Ureter (tissue), 1 donor: ENCODE measurements at places on chromosomes 16 and 17. TPM values are rescaled to one million over a fixed set of nuclear protein-coding genes. Genes with fewer than 3 reads are reported as not detected.

- DNase-seq, result no peak
These were observed 80.0 kb downstream of the IRX5 start for GRCh38 chr16:55010492-55011160.

CMTM1 gene
- total RNA-seq, result 4.3 TPM

GRCh38 chr16:85930301-85930700, 31.3 kb downstream of the IRF8 start:
- no peak for DNase-seq

GRCh38 chr16:49811644-49812334, 44.1 kb downstream of the ZNF423 start:
- DNase-seq, result no peak

DNA sequence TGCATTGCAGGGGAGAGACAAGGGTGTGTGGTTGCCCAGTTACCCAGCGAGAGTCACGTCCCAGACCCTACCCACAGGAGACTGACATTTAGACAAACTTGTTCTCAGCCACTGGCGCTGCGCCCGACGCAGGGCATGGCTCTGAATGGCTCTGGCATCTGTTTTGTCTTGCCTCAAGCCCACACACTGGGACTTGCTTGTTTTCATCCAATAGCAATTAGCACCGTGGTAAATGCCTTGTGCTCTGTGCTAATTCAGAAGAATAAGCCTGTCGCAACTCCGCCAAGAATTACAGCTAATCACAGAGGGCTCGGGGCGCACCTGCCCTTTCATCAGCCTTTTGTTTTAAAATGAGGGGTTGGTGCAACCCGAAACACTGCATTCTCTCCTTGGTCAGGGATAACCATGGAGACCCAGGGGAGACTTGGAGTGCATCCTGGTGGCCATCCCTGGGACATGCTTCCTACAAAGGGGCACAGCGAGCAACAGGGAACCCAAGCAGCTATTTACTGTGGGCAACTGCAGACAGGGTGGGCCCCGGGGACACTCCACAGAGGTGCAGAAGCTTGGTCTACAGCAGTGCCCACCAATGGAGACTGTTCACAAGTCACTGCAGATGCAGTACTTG, 220.6 kb upstream of the ZFHX3 start:
- no peak for DNase-seq

- DNase-seq, result no peak
These were observed 223.1 kb downstream of the ZNF423 start for GRCh38 chr16:49632795-49633184.

- no peak for DNase-seq
These were observed 33.1 kb downstream of the ARL4D start for GRCh38 chr17:43431714-43432523.

DNA sequence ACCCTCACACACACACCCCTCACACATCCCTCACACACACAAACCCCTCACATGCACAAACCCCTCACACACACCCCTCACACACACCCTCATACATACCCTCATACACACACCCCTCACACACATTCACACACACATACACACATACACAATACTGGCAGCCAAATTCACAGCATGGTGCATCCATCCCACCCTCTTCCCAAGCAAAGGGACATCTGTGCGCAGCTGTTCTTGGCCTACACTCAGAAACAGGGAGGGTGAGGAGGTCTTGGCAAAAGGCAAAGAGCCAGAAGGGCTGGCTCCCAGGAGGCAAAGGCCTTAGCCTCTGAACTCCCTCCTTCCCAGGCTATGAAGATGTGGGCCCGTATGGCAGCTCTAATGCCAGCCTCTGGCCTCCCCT, 23.4 kb downstream of the C17orf67 start:
- DNase-seq, result no peak

ODF4 gene
- not detected for total RNA-seq

SECTM1 gene
- 12.6 TPM for total RNA-seq

SLC5A2 gene
- not detected for total RNA-seq

DNA sequence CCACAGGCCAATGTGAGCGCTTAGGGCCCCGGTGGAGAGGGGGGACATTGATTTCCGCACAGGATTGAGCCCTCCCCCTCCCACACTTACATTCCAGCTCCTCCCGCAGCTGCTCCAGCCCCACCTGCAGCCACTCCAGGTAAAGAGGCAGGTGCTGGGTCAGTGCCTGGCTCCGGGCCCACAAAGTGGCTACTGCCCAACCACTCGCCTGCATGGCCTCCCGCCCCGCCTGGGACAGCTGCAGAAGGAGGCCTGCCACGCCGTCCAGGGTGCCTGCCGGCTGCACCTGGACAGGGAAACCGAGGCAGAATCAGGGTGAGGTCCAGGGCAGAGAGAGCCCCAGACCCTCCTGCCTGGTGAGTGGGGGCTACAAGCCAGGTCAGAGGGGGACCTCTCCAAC, 46.3 kb downstream of the RMI2 start:
- DNase-seq, result no peak

TERB1 gene
- 1.0 TPM for total RNA-seq

GRCh38 chr17:61398721-61399130, 917 bp upstream of the TBX2 start:
- no peak for DNase-seq

DNA sequence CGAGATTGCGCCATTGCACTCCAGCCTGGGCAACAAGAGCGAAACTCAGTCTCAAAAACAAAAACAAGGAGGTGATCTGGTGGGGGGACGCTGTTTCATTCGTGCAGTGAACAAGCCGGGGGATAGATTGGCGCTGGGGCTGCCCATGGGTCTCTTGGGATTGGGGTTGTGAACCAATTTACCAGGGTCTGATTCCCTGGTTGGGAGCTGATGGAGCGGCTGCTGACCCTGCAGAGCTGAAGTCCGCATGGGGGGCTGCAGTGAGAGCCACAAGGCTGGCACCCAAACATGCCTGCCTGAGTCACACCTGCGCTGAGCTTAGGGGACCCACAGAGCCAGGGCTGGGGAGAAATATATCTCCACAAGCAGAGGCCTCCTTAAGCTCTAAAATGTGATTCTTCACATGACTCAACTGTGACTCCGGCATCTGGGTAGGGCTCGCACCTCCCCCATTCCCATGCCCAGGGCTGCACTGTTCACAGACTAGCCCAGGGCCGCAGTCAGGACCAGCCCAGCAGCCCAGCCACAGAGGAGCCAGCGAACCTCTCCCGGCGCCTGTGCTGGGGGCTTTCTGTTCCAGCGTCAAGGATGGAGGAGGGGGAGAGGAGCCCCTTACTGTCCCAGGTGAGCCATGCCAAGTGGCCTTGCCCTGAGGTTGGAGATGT, 5.0 kb downstream of the TSPAN10 start:
- DNase-seq, result no peak

YPEL3 gene
- total RNA-seq, result 31.0 TPM

DNA sequence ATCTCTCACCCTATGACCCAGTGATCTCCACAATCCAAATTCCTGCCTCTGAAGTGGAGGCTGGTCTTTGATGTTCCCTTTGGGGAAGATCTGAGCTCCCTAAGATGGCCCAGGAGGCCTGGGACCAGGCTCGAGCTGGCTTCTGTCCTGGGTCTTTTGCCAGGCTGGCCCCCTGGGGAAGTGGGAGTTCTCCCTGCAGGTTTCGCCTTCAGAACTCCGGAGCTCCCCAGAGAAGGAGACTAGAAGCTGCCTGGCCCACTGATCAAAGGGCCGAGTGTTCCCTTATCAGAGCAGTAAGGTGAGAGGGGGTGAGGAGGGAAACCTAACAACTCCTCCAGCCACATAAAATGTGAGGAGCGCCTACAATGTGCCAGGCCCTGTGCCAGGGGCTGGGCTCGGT, 147.1 kb downstream of the IRF8 start:
- DNase-seq, result no peak

- no peak for DNase-seq
These were observed 22.4 kb upstream of the SEC14L1 start for GRCh38 chr17:77118251-77118928.

NF1 gene
- 112 TPM for total RNA-seq

SLC52A1 gene
- total RNA-seq, result 2.5 TPM

DNA sequence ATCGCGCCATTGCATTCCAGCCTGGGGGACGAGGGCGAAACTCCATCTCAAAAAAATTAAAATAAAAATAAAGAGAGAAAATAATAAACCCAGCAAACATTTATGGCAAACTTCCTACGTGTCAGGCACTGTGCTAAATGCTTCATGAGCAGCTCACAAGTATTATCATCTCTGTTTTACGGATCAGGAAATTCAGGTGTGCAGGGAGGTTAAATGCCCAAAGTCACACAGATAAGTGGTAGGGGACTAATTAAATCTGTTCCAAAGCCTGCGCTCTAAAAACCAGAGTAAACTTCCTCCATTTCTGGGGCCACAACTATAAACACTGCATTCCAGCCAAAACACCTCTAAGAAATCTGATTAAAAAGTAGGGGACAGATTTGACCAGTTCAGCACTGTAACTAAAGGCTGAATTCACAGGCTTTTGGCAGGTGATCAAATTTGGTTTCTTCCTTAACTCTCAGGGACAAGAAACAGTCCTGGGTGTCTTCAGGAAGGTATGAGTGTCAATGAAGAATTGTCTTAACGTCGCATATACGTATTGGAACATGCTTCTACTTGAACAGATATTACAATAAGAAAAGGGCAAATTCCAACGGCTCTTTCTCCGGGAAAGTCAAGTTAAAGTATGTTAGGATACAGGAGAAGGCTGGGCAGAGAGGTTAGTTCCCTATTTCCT, 996 bp downstream of the STRADA start:
- no peak for DNase-seq

DNA sequence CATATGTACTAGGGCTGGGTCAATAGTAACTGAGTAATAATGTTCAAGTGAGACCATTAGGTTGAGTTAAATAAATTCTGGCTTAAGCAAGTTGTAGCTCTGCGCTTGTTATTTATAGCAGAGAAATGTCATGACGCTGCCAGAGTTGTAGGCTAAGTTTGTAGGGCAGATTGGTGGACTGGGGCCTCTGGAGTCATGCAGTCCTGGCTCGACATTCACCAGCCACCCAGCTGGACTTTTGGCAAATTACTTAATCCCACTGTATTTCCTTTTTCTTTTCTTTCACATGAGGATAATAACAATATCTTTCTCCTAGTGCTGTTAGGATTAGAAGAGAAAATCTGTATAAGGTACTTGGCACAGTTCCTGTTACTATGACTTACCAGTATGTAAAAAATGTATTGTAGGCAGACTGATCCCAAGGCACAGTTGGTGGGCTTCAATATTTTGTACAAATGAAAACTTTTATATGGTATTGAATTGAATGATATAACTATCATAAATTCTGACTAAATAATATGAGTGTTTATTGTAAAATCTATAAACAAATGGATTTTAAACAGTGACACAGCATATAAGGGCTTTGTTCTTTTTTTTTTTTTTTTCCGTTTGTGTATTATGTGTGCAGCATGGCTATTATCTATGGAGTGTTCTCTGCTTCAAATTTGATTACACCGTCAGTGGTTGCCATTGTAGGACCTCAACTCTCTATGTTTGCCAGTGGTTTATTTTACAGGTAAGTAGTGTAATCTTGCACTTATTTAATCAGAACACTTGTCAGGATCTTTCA, 2.6 kb downstream of the MFSD11 start:
- no peak for DNase-seq

VWA3A gene
- total RNA-seq, result 0.31 TPM

DNA sequence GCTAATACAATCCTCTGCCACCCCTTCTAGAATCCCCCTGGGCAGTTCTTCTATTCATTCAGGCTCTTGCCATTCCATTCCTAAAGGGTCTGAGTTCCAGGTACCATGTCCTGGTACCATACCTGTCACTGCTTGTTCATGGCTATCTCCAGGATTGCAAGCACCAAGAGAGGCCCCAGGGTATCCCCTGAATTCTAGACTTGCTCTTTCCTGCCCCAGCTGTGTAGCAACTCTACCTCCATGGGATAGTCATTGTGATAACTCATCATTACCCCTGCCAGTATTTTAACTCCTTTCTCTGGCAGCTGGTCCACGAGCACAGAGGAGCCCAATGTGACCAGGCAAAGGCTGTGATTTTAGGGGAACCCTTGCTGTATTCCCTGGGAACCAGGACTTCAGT, 143.7 kb upstream of the CDH5 start:
- DNase-seq, result no peak

DNA sequence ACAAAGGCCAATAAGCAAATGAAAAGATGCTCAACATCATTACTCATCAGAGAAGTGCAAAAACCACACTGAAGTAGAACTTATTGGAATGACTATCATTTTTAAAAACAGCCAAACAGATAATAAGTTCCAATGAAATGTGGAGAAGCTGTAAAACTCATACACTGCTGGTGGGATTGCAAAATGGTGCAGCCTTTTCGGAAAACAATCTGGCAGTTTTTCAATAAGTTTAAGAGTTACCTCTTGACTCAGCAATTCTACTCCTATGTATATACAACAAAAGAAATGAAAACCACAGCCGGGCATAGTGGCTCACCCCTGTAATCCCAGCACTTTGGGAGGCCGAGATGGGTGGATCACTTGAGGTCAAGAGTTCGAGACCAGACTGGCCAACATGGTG, 49.3 kb downstream of the AKAP10 start:
- no peak for DNase-seq

DNA sequence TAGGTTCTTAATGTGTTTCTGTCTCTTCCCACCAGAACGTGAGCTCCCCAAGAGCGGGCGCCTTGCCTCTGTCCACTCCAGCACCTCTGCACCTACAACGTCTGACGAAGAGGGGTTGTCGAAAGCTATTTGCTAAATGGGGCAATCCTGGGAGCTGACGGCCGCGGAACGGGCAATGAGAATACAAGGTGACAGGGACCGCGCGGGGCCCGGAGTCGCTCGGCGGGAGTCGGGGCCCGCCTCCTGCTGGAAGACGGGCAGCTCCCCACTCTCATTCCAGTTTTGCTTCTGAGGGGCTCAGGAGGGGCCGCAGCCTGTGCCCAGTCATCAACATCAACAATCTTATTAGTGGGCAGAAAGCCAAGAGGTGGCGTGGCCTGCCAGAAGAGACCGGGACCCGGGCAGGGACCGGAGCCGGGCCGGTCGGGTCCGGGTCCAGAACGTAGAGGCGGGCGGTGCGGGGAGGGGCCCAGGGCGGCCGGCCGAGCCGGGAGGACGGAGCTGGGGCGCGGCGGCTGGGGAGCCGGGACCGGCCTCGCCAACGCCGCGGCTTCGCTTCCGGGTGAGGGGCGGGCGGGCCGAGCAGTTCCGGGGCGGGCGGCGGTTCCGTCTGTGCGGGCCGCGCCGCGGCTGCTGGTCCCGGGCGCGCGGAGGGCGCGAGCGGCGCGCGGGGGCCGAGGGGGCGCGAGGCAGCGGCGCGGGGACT, at the start of gene MOSMO:
Gene MOSMO, plus strand, starts transcription at position 603 of the 706 bp plus-strand sequence. CDS start 191 bp downstream, outside the sequence.
- DNase-seq, result peak; percentile 57

- DNase-seq, result no peak
These were observed 20.1 kb downstream of the PKD1 start for GRCh38 chr16:2115591-2115973.

GRCh38 chr17:31388770-31389656, 2.5 kb upstream of the RAB11FIP4 start:
- DNase-seq, result peak; percentile 41

- DNase-seq, result no peak
These were observed 444.0 kb downstream of the XYLT1 start for GRCh38 chr16:17026600-17027242.

RBBP6 gene
- 56.1 TPM for total RNA-seq
